ENCODE measurements at places on chromosomes 3 and 15.

DNA sequence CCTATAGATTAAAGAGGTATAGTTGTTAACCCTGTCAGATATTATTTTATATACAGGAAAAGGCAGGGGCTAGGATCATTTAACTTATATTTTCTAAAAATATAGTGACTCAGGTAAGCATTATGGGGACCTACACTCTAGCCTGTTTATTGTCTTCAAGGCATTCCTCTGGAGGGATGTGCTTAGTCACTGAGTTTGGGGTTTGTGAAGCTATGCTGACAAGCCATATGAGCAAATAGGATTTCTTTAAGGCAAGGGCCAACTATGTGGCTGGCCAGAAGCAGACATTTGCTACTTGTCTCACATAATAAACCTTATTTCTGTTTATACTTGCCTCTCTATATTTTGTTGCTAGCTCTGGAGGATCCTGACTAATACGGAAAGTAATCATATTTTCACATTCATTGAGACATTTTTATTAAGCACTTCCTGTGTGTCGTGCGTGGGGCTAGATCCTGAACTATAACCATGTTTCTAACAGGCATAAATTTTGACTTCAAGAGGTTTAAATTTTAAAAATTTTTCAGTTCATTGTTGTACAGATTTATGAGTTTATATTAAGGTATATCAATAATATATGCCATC, 153.4 kb downstream of the OTOL1 start:
- DNase-seq = no peak

DNA sequence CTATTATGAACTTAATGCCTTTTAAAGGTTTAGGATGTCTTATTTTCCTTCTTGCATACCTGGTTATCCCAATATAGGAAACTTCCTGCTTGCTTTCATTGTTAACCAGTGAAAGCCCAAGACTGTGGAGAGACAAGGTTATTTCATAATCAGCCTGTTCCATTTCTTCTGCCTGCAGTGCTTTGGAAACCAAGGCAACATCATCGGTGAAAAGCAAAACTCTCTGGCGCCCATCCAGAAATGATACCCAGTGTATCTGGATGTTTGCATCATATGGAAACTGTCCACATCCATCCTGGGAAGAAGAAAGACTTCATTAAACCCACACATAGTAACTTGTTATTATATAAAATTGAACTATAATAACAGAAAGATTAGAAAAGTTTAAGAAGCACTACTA, 170.1 kb downstream of the VPS13C start:
- DNase-seq = no peak

GRCh38 chr15:63430766-63431451, 49.3 kb upstream of the CA12 start:
- no peak for DNase-seq

DNA sequence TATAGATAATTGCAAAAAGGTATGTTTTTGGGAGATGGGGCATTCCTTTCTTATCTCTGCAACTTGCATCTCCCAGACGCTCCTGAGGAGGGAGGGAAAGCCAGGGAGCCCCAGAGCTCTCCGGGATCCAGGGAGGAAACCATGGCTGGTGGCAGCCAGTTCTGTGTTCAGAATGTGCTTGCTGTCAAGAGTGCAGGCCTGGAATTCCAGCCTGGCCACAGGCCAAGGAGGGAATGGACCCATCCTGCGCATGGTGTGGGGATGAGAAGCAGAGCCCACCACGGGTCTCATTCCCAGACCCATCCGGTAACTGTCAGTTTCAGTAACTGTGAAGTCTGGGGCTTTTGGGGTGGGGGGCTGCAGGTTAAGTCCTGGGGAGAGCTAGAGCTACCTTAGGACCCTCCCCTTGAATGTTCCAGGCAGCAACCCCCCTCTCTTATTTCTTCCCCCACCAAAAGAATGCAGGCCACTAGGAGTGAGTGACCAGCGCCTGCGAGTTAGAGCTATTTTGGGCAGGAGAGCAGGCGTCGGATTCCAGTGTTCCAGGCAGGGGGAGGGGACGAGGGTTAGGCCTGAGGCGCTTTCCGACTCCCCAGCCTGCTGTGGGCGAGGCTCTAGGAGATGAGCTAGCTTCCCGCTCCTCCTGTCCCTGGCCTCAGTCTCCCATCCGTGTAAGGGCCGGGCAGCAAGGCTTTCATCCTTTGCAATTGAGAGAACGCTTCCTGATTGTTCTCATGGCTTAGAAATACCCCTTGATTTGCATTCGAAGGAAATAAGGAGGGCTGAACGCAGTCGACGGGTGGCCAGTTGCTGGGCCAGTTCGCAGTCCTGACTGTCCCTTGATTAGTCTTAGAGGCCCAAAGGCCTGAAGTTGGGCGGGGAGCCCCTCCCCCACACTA, 781 bp upstream of the DAG1 start:
- DNase-seq = peak; percentile 63

DNA sequence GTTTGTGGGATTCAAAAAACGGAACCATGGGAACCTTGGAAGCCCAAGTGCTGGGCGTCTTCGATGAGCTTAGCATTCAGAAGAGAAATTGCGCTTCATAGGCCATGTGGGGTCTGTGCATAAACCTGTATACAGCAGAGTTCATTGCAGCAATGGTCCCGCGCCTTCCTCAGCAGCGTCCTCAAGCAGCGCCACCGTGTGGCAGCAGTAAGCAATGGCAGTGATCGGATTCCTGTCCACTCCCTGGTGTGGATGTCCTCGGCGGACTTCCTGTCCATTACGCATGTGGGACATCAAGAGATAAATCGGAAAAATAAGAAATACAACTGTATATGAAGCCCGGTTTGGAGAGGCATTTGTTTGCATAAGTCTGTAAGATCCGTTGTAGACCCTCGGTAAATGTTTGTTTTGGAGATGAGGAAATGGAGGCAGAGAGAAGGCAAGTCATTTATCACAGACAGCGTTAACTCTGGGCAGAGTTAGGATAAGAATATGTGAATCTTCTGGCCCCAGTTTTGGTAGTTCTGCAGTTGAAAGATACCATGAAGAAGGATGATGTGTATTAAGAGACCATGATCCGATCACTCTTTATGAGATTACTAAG, 57.7 kb downstream of the CNTN4 start:
- DNase-seq = peak; percentile 65

DNA sequence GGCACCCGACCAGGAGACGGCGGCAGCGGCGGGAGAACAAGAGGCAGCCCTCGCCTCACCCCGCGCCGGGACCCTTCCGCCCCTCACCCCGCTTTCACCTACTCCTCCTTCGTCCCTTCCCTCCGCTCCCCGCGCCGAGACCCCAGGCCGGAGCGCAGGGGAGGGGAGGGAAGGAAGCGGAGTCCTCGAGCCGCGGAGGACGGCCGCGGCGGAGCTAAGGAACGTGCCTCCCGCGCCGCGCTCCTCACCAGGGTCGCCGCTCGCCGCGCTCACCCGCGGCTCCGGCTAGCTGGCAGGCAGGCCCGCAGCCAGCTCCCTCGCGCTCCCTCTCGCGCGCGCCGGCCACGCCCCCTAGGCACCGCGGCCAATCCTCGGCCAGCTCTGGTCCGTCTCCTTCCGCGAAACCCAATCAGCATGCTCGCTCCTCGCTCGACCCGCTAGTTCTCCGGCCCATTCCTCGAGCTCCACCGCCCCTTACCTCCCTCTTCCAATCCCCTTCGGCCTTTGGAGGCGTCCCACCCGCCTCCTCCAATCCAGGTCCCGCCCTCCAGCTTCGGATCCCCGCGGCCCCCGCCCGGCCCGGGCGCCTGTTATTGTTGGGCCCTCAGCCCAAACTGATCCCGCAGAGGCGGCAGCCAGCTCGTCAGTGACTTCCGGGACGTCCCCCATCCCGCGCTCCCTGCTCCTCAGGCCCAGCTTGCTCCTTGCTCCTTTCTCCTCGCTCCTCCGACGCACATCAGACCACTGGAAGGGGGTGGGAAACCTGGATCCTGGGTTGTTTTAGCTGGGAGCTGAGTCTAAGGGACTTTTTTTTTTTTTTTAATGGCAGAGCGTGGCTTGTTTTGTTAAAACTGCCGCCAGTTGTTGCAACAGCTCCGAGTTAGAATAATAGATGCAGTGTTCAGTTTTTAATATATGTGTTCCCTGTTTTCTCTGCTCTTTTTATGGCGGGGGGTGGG, at the start of gene DCBLD2:
TSS of gene DCBLD2 (minus strand) at position 304 of the 959 bp plus-strand sequence. CDS start 369 bp downstream, outside the sequence.
- DNase-seq = peak; percentile 96
